ENCODE measurements at places on chromosomes 12 and 14.

GRCh38 chr12:33945438-33945784, 76.9 kb upstream of the ALG10 start:
- no peak for DNase-seq

- no peak for DNase-seq
These were observed 22.7 kb downstream of the AEBP2 start for GRCh38 chr12:19461999-19462398.

DNA sequence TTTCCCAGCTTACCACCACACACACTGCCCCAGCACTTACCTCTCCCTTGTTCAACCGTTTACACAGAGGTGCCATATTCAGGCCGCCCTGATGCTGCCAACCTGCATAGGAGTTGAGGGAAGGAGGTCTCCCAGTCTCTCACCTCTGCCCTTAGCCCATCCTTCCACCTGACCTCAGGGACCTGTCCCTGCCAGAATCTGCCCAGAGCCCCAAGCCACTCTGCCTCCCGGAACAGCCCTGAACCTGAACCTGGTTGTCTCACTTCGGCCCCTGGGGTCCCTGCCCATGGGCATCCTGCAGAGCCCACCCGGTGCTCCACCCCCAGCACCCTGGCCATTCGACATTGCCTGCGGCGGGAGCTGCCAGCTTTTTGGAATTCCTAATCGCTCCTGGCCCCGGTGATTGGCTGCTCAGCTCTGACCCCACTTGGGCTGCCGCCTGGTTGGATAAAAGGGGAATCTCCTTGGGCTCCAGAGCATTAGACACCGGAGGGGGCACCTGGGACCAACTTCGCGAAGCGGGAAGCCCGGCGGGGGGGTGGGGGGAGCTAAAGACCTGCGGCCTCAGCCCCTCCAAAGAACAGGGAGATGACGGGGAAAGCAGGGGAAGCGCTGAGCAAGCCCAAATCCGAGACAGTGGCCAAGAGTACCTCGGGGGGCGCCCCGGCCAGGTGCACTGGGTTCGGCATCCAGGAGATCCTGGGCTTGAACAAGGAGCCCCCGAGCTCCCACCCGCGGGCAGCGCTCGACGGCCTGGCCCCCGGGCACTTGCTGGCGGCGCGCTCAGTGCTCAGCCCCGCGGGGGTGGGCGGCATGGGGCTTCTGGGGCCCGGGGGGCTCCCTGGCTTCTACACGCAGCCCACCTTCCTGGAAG, at the start of gene VSX2:
Gene VSX2, plus strand, starts transcription at position 476 of the 874 bp plus-strand sequence. Its CDS starts 113 bp downstream, at position 589.
- DNase-seq, result no peak

DNA sequence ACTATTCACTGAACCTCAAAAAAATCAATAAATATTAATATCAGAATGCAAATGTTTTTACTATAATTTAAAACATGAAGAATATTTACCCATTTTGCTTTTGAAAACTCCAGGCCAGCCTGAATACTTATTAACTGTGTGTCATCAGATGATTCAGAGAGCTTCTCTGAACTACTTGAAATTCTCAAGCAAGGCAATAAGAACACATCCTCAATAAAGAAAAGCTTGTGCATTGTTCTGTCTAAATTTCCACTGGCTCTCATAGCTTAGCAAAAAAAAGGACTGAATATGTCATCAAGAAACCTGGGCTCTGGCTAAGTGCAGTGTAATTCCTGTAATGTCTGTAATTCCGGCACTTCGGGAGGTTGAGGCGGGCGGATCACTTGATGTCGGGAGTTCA, 194.1 kb downstream of the BTG1 start:
- DNase-seq, result no peak

GRCh38 chr14:94819531-94819930, 49.6 kb upstream of the GSC start:
- no peak for DNase-seq

DNA sequence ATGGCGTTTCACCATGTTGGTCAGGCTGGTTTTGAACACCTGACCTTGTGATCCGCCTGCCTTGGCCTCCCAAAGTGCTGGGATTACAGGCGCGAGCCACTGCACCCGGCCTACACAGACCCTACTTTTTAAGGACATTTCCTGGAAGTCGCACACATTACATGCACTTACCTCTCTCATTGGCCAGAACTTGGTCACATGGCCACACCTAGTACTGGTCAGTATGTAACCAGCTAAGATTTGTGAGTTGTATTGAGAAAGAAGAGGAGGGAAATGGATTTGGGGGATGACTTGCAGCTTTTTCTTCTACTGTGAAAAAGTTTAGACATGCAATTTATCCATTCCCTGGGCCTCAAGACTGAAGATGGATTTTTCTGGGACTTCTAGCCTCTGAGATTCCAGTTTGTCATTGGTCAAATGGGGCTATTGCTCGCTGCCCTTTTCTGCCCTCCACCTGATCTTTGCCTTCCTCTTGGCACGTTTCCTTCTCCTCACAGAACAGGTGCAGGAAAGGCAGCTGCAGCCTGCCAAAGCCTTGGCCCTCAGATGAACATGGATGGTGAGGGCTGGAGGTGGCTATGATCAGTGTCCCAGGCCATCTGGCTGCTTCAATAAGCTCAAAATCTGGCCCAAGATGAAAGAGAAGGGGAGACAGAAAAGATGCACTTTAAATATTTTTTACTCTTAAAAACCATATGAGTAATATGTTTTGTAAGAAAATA, 7.1 kb upstream of the ZDHHC22 start:
- DNase-seq, result no peak

- DNase-seq, result no peak
These were observed 251.5 kb upstream of the USP15 start for GRCh38 chr12:62008703-62009102.

DNA sequence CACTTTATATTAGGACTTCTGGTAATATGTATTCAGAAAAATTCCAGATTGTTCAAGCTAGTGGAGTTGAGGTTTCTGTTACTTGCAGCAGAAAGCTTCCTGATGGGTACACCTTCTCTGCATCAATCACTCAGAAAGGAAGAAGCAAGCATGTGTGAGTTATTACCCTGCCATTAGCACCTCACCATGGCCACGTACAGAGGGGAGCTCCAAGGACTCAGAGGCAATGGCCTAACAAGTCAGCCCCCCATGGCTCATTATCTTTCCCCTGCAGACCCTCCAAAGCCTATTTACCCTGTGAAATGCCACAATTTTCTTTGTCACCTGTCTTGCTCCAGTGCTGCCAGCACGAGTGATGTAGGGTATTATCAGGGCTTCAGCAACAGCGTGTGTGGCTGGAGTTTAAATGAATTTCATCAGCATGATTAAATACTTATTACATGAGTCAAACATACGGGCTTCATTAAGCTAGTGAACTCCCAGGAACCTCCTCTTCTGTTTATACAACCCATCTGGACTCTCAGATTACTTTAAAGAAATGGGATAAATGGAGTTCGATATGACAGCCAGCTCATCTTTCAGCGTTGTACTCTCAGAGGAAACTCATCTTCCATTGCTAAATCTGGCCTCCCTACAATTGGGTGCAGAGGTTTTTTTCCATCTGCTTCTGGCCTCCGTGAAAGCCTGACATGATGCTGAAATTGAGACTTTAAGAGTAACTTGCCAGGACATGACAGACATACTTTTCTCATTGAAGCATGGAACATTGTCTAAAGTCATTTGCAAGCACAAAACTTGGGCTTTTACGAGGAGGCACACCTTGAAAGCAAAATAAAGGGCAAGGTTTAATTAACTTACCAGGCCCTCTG, 135.9 kb downstream of the TMEM30B start:
- no peak for DNase-seq
